Amniotic epithelial cell (primary cell): ENCODE measurements at places on chromosomes 6 and 20.

- peak; percentile 1 for DNase-seq
Observed at GRCh38 chr20:37777012-37777950, 83.5 kb downstream of the CTNNBL1 start.

DNA sequence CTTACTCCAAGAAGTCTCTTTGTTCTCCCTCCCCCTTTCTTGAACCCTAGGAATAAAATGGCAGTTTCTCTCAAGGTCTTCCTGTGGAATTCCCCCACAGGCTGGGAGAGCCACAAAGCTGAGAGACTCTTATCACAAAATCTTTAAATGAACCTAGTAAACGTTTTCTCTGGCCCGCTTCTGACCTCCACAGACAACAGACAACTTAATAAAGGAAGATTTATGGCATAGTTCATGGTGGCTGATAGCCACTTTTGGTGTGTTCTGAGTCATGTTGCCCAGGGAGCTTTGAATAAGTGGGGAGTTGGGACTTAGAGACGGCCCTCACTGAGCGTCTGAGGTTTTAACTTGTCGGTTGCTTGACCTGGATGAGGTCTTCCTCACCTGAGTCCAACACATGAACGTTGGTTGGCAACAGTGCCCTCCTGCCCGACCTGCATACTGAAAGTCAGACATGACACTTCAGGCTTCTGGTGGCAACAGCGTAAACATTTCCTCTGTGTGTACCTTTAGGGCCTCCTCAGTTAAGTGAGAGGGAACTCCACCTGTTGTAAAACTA lies 124.1 kb downstream of the FOXO3 start:
- peak; percentile 87 for DNase-seq

- DNase-seq, result no peak
Observed at GRCh38 chr20:44897133-44897532, 11.6 kb downstream of the YWHAB start.

DNA sequence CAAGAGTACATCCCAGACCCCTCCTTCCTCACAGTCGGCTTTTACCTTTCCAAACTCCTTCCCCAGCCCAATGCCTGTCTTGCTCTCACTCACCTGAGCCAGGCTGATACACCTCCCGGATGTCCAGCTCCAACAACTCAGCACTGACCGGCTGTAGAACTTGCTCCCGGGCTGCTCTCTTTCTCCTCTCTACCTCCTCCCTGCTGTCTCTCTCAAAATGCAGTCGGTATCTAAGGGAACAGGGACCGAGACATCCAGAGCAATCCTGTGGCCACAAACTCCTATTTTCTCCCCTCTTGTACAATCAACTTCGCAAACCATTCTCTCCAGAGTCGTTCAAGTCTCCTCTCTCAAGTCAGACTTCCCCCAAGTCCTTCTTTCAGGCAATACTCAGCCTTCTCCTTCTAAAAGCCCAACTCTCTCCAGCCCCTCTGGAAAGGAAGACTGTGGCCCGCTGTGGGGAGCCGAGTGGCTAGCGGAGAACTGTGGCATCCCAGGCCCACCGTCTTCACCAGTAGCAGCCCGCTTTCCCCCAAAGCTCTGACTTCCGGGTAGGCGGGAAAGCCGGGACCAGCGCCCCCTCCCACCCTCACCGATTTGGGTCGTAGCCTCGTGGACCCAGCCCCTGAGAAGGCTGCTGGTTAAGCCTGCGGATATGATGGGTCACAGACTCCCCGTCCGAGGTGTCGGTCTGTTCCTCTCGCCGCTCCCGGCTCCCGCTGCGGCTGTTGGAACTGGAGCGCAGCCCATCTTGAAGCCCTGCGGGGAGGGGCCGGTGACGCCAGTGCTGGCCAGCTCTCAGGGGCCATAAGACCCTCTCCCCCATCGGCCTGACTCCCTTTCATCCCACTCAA lies 1.1 kb downstream of the GNL1 start:
- peak; percentile 20 for DNase-seq

- DNase-seq, result no peak
Observed at GRCh38 chr6:159533568-159533967, 159.5 kb downstream of the SOD2 start.

DNA sequence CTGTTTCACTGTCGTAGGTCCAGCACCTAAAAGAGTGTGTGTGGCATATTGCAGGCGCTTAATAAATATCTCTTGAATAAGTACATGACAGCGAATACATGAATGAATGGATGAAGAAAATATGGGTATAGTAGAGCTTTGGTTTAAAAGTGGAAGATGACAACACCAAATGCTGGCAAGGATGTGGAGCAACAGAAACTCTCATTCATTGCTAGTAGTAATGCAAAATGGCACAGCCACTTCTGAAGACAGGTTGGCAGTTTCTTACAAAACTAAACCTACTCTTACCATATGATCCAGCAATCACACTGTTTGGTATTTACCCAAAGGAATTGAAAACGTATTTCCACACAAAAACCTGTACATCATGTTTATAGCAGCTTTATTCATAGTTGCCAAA lies 36.3 kb upstream of the ARFGEF2 start:
- no peak for DNase-seq

DNA sequence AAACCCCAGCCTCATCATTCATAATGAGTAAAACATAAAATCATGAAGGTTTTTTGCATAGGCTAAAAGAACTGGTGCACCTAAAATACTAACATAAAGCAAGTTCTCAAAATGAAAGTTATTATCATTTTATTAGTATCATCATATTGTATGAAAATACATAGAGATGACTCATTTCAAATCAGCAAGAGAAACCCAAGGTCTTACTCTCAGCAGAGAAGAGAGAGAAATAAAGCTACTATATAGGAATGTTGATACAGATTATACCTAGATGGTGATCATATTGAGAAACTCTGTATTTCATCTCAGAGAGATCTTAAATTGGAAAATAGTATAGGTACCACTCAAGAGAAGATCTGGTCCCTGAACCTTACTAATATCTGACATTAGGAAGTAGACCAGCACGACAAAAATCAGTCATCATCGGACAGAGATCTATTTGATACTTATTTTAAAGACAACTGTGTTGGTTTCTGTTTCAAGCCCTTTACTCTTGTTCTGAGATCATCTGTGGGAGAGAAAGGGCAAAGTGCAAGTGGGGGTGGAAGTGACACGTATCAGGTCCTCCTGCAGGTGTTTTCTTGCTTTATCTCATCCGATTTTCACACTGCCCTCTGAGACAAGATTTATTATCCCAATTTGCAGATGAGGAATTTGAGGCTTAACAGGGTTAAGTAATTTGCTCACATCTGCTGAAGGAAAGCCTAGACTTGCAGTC lies 532.3 kb downstream of the MAFB start:
- DNase-seq, result no peak

DNA sequence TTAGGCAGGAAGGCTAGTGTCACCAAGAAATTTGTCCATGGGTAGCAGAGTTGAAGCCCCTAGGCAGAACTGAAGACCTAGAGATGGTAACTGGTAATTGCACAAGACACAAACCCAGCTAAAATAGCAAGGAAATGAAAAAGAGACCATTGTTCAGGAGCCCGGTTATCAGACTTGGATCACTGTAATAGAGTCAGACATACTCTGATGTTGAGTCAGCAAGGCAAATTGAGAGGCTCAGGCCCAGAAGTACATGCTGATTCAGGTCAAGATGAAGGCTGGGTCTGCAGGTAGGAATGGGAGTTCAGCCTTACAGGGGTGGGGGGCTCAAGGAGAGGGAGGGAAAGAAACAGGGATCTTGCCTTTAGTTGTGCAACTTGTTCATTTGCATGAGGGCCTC lies 6.5 kb upstream of the TMEM242 start:
- peak; percentile 27 for DNase-seq

DNA sequence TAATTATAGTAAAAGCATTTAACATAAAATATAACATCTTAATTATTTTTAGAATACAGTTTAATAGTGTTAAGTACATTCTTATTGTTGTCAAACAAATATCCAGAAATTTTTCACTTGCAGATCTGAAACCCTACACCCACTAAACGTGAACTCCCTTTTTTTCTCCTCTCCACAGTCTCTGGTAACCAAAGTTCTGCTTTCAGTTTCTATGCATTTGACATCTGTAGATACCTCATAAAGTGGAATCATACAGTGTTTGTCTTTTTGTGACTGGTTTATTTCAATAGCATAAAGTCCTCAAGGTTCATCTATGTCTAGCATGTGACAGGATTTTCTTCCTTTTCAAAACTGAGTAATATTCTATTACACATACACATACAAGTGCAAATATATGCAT lies 286.3 kb downstream of the BTBD3 start:
- no peak for DNase-seq

- DNase-seq, result no peak
Observed at GRCh38 chr6:154800338-154800737, 67.1 kb downstream of the SCAF8 start.
